ENCODE measurements at places on chromosomes 2 and 18.

DNA sequence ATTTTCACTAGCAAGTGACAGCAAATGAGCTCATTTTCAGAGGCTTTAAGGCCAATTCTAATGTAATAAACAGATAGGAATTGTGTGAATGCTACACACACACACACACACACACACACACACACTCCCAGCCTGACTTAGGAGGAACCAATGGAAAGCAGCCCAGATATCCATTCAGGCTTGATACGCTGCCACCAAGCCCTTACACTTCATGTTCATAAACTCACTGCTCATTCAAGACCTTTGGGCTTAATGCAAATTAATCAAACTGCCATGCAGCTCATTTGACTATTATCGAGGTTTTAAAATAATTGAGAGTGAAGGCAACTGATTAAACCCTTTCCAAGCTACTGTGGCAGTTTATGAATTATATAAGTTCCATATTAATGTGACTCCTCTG is 298.9 kb upstream of the NCKAP5 start:
- no peak for DNase-seq

DNA sequence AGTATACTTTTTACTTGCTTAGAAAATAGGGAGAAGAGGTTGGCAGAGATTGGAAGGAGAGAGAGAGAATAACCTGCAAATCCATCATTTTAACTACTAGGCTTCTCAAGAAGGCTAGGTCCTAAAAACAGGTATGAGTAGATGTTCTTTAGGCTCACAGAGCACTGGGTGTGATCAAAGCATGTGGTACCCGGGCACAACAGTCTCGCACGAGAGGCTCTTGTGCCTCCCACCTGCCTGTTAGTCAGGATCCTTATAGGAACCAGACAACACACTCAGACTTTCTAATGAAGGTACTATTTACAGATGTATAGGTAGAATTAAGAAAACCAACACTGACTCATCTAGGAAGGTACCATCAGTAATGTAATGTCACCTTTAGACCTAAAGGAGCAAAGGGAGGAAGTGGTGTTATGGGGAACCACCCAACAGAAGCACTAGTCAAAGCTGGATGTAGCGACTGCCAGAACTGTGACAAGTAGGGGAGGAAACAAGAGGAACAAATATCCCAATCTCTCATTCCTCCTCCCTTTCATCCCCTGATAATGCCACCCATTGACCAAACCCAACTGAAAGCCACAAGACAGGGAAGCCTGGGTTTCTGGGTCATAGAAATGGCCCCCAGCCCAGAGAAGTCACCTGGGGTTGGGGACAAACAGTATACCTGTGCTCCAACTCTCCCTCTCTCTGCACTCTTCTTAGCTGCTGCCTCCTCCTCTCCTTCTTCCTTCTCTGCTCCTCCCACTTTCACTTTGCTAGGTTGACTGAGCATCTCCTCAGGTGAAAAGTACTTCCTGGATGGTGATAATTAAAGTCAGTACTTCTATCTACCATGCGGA is 16.0 kb upstream of the MARCHF4 start:
- no peak for DNase-seq

GRCh38 chr2:69985216-69985615 is 23.8 kb upstream of the ASPRV1 start:
- no peak for DNase-seq

DNA sequence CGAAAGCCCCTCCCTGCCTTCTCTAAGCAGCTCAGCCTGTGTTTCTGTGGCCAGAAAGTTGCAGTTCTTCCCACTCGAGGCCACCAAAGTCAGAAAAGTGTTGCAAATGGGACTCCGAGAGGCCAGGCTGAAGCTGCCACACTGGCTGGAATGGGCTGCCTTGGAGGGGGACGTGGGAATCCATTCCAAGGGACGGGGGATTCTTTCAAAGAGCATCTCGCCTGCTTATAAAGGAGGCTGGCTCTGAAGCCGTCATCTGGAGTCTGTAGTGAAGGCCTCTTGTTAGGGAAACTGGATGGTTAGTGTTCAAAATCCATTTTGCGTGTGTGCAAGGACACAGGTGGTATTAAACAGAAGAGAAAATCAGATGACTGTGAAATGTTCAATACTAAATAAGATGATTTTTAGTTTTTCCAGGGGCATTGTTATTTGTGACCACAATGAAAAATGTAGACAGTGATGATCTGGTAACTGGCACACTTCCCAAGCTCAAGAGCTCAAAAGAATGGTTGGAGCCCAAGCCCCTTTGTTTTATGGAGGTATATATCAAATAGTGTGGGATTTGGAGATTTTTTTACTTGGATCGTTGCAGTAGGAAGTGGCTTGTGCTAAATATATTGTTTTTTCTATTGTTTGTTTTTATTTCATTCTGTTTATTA is 782 bp downstream of the FAM228B start:
- no peak for DNase-seq
